Activated naive CD4-positive, alpha-beta T cell treated with anti-CD3 and anti-CD28 coated beads, Interleukin-2, amount 50 U/mL, for 72 hours (primary cell): ENCODE measurements at places on chromosomes 3 and 15.

- no peak for DNase-seq
Measured at GRCh38 chr3:129078510-129078909, 17.9 kb downstream of the GP9 start.

DNA sequence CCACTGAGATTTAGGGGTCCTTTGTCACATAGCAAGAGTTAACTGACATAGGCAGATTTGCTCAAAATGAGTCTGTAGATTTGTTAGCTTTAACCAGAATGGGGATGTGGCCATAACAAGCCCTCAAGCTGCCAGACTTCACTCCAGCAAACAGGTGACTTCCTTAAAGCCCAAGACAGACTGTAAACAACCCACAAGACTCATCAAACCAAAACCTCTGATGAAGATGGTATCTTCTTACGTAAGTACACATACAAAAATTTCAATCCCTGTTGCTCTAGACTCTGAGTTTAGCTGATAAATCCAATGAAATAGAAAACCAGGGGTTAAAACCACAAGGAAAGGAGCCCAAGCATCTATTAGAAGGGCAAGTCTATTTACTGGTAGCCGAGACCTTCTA lies 18.2 kb upstream of the ZBTB20 start:
- no peak for DNase-seq

DNA sequence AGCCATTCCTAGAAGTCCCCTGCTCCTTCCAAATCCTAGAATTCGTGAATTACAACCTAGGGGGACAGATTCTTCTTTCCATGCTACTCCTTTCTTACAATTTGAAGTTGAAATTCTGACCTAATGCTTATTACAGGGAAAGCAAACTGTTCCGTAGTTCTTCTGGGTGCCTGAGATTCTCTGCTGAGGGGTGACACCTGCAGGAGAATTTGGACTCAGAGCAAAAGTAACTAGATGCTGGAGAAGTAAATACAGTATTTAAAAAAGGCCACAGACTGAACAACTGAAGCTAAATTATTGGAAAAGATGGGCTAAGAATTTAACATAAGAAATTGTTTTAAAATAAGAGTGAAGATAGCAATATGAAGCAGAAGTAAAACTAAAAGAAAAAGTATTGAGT lies 37.9 kb downstream of the ACAD9 start:
- no peak for DNase-seq

DNA sequence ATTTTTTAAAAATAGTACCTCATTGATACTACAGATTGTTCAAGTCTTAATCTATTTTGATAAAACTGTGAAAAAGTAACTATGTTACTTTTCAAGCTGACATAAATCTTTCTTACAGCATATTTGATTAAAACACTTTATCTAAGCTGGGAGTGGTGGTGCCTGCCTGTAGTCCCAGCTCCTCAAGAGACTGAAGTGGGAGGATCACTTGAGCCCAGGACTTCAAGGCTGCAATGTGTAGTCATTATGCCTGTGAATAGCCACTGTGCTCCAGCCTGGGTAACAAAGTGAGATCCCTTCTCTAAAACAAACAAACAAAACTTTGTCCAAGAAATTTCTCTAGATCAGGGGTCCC lies 59.6 kb upstream of the NEDD4 start:
- DNase-seq: no peak

DNA sequence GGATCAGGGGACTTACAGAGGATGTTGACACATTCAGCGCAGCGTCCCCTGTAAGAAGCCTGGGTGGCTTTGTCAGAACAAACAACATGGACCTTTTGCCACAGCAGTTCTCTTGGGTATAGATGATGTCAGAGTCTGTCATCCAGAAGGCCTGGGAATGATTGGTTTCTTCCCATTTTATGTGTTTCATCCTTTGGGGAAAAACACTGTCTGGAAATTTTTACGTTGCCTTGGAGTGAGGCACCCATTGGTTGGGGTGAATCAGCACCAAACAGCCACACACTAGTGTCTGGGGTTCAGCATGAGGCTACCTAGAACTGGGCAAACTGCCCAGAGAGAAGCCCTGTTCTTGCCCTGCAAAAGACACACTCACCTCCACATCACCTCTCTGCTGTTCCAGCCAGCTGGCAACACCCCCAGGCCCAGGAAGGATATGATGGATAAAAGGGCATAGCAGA lies 123.0 kb downstream of the FAM43A start:
- DNase-seq: no peak

GRCh38 chr3:64000453-64001055 lies 22.7 kb downstream of the PSMD6 start:
- no peak for DNase-seq

DNA sequence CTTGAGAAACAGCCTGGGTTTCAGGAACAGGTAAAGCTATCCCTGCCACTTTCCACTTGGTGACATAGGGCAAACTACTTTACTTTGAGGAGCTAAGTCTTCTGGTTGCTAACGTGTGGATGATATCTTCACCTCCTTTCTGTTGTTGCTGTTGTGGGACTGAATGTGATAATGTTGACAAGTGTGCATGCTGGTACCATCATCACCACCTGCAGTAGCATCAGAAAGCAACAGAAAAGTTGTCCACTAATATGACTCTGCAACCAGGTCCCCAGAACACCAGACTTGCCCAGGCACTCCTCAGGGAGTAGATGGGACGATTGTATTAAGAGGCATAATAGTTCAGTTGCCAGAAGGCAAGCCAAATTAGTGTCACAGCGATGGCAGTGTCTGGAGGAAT lies 203.2 kb upstream of the MCTP2 start:
- DNase-seq: no peak

DNA sequence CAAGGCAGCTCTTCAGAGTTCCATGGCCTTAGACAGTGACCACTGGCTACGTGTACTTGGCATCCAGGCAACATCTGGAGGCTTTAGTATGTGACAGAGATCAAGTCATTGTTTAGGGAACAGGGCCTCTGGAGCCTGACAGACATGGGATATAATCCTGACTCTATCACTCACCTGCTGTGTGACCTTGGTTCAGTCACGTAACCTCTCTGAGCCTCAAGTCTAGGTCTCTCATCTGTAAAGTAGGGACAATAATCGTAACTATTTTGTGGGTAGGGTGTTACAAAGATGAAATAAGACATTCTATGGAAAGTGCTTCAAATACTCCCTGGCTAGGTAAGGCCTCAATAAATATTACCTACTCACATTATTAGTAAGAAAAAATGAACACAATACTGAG lies 114.2 kb downstream of the SMAD6 start:
- no peak for DNase-seq

DNA sequence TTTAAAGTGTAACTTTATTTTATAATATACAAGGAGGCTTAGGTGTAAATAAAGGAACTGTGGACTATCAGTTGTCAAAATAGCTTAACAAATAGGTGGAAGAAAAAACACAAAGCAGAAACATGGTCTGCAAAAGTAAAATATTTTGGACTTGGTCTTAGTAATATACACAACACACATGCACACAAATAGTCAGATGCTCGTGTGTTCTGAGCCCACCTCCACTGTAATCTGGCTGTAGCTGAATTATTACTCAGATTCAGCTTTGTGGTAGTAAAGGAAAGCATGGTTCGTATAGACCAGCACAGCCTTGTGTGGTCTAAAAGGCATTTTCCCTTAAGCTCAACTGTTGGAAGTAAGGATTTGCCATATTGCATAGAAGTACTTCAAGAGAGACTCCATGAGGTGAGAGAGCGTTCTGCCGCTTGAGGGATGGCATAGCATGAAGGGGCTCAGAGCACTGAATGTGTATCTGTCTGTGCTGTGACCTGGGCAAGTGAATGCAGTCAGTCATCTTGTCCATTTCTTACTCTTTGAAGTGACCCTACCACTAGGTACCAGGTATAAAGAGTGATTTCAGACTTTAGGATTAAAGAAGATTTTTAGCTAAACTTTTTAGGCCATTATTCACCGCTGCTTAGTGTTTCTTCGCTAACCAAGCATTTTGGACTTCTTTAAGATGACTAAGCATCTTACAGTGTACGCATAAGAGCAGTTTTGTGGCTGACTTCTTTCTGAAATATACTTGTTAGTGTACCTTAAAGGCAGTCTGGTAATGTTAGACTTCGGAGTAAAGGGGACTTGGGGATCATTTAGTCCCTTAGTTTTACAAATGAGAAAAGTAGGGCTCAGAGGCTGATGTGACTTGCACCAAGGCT lies 15.2 kb downstream of the TPM1 start:
- DNase-seq: no peak

- DNase-seq: no peak
Measured at GRCh38 chr3:168262887-168263286, 167.2 kb upstream of the GOLIM4 start.

- no peak for DNase-seq
Measured at GRCh38 chr15:57566834-57567233, 24.9 kb upstream of the MYZAP start.

- no peak for DNase-seq
Measured at GRCh38 chr15:85494048-85494777, 113.8 kb downstream of the AKAP13 start.

- no peak for DNase-seq
Measured at GRCh38 chr3:24046214-24046613, 101.1 kb downstream of the NR1D2 start.

DNA sequence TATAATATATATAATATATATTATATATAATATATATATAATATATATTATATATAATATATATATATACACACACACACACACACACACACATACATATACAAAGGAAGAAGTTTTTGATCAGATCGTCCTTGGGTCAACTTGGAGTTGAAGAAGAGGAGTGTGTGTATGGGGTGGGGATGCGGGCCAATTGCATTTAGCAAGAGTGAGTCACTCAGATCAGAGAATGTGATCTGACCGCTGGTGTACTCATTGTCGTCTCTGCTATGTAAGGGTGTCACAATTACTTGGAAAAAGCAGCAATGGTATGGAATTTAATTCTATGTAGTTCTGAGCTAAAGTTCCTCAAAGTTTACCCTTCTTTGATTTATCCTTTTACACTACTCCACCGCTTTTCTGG lies 4.6 kb upstream of the VGLL3 start:
- no peak for DNase-seq

- no peak for DNase-seq
Measured at GRCh38 chr15:88650556-88650955, 11.7 kb downstream of the ISG20 start.

DNA sequence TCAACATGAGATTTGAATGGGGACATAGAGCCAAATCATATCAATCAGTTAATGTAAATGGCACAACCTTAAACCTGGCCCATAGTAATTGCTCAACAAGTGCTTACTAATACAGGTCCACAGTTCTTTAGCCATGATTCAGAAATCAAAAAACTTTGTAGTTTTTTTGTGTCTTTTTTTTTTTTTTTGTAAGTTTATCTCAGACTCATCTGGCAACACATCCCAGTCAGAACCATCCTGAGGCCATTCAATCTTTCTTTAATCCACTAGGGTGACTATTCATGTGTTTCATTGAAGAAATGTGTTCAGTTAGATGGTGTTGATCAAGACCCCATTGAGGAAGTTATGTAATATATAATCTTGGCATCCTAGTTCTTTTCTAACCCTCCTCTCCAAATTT lies 65.4 kb downstream of the ABI3BP start:
- no peak for DNase-seq

DNA sequence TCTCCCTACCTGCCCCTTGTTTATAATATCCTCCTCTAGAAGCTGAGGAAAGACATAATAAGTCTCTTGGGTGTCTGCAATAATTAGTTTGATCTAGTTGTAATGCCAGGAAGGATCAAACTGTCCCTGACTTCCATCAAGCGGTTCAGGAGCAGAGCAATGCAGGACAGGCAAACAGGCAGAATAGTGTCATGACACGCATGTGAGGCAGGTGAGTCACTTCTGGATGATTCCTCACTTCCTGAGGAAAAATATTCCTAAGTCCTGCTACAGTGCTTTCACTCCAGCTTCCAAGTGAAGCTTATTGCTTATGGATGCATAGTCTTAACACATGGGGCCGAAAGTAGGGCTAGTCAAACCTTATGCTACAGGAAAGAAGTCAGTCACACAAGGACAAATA lies 85.8 kb downstream of the GREM1 start:
- no peak for DNase-seq

DNA sequence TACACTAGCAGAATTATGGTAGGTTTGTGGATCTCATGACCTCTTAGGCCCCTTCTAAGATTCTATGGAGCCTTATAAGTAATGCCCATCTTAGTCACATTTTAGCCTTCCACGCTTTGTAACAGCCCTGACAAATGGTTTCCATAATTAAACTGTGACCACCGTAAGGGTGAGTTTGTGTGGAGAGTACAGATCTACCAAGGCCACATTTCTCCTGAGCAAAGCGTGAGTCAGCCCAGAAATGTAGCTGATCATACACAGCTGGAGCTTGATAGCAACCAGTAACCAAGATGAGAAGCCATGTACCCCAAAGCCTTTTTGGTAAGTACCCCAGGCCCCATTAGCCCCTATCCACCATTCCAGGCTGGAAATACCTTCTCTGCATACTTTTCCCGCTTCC lies 31.7 kb downstream of the CHAC1 start:
- DNase-seq: no peak

DNA sequence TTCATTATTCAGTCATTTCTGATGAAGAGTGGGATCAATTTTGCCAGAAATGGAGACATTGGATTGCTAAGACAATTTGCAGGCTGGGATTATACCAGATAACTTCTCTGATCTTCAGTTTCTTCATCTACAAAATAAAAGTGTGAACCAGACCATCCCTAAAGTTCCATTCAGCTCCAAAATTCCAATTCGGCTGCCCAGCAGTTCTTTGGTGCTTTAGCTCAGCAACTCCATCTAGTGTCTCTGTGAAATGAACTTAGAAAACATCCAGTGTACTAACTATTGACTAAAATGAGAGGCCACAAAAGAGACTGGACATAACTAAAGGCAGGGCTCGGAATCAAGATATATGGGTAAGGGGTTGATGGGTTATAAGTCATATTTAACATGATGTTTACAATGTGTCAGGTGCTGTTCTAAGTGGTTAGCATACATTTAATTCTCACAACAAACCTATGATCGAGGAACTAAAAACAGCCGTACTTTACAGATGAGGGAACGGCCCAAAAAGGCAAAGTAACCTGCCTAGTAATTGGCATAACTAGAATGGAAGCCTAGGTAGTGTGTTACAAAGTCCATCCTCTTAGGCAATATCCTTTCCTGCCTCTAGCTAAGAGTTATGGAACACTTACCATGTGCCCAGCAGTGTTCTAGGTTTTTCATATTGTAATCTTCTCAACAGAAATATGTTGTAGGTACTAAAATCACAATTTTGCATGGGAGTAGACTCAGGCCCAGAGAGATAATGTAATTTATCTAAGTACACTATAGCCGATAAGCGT lies 17.0 kb downstream of the THAP10 start:
- DNase-seq: no peak

GRCh38 chr15:77416148-77416455 lies 3.8 kb downstream of the PEAK1 start:
- no peak for DNase-seq

DNA sequence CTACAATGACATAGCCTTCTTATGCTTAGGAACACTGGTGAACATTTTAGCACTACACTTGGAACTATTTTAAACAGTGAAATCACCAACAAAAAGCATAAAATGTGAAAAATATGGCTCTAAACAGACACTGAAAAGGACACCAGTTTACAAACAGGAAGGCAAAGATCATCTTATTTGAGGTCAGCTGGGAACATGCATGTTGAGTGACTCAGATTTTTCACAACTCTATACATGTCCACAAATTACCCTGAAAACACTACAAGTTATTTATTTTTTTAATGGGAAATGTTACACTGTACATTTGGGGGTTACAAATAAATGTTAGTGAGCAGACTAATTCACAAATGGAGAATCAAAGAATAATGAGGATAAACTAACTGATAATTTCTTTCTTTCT lies 12.5 kb upstream of the GK5 start:
- DNase-seq: no peak

GRCh38 chr3:47409688-47410416 lies 29.0 kb downstream of the PTPN23 start:
- DNase-seq: no peak

- DNase-seq: no peak
Measured at GRCh38 chr3:190696777-190697501, 165.6 kb downstream of the GMNC start.
